G401 (cell line): ENCODE measurements at places on chromosomes 12 and 14.

DNA sequence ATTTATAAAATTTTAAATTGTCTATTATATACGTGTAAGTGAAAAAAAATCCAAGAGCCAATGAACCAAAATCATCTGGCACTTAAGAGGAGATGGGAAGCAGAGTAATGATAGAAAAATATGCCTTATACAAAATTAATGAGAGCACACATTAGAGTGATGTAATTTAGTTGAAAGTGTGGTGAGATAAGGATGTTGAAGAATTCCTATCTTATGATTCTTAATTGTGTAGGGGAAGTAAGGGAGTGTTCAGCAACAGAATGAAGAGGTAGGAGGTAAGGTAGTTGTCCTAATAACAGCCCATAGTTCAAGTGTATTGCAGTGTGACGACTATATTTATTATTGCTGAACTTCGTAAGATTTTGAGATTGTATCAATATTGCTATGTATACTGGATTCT is 843.4 kb upstream of the FLRT2 start:
- DNase-seq, result no peak

- DNase-seq, result no peak
Measured at GRCh38 chr12:128729628-128730121, 94.1 kb downstream of the SLC15A4 start.

- no peak for DNase-seq
Measured at GRCh38 chr12:100164153-100164704, 21.6 kb upstream of the BLTP3B start.

DNA sequence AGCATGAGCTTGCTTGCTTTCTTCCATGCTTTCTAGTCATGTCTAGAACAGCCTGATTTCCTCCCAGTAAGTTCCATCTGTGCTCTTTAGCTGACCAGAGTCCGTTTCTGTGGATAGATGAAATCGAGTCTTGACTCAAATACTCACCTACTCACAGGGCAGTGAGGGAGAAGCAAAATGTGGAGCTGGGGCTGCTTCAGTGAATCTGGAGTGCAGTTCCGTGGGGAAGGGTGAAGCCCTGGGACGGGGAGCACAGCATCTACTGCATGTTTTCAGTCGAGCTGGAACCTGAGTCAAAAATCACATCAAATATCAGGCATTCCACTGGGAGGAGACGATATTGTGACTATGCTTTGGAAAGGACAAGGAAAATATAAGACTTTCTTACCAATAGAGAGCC is 70.3 kb upstream of the PRMT8 start:
- peak; percentile 7 for DNase-seq

GRCh38 chr12:22978962-22979361 is 354.0 kb downstream of the ETNK1 start:
- no peak for DNase-seq

DNA sequence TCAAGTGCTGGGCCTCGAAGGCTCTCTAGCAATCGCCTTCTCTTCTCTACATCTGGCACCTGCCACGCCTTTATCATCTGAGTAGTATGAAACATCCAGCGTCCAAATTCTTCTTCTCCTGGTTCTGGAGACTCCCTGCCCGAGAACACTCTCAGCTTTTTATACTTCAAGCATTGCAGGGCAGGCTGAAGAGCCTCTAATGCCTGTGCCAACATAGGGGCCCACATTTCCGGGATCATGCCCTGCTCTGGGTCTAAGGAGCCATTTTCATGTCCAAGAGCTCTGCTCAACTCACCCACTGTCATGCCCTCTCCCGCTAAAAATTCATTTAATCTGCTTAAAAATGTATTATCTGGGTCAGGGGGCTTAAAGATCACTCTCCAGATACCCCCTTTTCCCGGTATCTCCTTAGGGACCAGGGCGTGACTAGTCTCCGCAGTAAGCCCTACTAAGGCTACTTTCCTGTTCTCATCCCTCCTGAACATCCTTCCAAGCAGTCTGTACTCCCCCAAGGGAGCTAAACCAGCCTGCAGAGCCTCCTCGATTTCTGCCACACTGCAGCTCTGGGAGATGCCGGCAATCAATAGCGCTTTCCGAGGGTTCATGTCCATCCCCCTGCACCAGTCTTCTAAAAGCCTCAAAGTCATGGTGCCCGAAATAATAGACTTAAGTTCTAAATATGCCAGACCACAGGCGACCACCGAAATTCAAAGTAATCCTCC is 940 bp downstream of the MOAP1 start:
- peak; percentile 27 for DNase-seq

DNA sequence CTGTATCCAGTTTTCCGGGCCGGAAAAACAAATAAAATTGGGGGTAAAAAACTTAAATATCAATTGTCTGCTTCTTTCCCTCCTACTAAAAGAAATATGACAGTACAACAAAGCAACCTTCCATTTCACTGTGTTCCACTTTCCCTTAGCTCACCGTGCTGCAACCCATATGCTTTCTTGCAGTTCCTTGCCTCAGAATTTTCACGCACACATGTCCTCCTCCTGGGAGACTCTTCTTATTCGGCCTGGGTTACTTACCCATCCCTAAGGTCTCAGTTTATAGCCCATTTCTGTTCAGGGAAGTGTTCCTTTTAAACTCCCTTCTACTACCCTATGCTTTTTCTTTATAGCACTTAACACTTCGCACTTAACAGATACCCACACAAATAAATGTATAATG is 4.5 kb upstream of the MAGOHB start:
- DNase-seq, result no peak

- no peak for DNase-seq
Measured at GRCh38 chr12:31859232-31859977, 99.8 kb upstream of the RESF1 start.

DNA sequence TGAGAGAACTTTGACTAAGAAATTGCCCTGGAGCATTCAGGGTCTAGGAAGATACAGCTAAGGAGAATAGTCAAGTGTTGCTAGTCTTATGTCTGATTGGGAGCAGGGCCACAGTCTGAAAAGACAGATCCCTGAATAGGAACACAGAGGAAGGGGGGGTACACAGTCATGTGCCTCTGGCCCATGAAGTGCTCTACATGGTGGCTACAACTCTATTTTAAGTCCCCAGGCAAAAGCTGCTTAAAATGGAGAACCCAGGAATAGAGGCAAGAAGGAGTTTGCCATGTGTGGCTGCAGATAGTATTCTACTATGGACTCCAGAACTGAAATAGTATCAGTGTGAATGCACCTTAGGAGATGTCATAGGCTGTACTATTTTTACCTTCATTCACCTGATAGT is 118.0 kb upstream of the NPAS3 start:
- no peak for DNase-seq

DNA sequence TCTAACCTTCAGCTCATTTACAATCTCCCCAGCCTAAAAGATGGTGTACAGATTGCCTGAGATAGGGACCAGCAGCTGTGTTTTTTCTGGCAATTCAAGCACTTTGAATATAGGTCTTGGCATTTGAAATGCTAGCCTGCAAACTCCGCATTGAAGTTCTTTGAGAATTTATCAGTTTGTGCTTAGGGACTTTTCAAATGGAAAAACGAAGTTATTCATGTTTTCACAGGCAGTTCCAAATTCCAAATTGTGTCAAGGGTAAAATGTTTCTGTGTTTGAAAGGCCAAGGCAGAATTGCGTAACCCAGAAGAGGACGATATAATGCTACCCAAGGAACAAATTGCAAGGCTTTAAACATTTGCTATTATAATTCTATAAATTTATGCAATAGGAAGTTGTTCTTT is 168.9 kb upstream of the RASSF8 start:
- DNase-seq, result peak; percentile 23

DNA sequence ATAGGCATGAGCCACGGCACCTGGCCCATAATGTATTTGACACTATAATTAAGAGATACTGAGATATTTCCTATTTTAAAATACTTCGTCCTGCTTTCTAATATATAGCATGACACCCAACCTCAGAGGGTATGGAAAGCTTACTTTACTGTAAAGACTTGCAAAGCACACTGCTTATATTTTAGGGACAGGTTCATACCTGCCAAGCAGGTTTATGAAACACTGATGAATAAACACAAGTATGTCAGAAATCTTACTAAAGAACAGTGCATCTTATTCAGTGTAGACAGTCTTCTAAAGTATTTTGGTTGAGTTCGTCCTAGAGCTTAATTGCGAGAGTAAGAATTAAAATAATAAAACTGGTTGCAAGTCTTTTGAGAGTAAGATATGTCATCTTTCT is 65.4 kb downstream of the PPFIBP1 start:
- no peak for DNase-seq

- peak; percentile 96 for DNase-seq
Measured at GRCh38 chr14:104510794-104511611, 68.6 kb upstream of the C14orf180 start.

DNA sequence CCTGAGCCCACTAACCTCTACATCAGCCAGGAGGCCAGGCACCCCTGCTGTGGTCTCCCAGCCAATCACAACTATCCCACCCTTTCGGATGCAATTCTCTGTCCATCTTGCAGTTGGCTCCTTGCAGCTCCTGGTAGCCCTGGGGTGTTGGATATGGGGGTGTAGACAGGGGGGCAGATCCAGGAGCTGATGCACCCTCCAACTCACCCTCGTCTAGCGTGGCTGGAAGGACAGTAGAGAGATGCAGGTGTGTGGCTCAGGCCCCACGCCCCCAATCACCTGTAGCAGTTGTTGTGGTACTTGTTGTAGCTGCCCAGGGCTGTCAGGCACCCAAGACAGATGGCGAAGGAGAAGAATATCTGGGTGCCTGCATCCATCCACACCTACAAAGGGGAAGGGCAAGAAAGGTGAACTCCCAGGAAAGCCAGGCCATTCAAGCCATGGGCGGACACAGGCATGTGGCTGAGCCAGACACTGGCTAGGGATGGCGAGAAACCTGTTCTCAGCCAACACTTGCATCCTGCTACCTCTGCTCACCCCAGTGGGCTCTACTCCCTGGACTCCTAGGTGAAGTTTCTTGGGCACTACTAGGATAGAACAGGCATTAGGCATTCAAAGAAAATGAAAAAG is 13.4 kb upstream of the SLC6A12 start:
- DNase-seq, result no peak

GRCh38 chr14:81102217-81102616 is 118.5 kb downstream of the GTF2A1 start:
- DNase-seq, result no peak

DNA sequence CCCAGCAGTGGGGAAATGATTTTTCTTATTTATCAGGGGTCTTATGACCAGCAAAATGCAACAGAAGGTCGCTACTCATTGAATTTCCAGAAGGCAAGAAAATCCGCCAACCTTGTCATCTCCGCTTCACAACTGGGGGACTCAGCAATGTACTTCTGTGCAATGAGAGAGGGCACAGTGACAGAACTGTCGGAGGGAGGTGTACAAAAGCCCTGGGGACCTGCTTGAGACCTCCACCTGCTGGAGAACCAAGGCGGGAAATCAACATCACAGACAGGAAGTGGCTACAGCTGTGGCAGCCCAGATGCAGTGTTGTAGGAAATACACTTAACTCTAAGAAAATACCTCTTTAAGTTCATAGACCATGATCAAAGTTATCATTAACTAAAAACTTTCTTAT is 250.9 kb upstream of the OR4E1 start:
- DNase-seq, result no peak

DNA sequence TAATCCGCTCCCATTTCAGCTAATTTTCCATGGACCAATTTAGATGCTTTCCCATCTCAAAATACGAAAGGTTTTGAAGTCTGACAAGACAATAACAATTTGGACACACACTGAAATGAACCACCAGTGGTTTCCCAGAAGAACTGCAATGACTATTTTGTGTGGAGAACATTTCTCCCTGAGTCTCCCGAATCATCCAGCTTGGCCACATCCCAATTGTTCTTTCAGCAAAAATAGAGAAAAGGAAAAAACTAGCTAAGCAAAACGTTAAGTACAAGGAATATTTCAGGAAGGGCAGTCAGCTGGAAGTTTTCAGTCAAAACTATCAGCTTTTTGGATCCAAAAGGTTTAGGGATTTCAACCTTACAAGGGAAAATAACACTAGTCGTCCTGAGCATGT is 390.6 kb downstream of the KCNH5 start:
- DNase-seq, result no peak
